ENCODE measurements at places on chromosomes 1 and 21.

DNA sequence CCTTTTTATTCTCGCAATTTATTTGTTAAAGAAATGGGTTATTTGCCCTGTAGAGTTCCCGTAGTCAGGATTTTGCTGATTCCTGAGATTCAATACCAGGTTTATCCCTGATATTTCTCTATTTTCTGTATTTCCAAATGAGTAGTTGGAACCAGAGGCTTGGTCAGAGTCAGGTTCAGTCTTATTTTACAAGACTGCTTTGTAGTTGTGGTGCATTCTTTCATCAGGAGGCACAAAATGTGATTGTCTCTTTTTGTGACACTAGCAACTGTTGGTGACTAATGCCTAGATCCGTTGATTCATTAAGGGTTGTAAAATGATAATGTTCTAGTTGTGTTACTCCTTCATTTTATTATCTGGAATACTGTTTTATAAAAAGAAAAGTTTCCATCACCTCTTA, 95.5 kb upstream of the TPTE start:
- no peak for DNase-seq

- no peak for DNase-seq
Observed at GRCh38 chr1:204241050-204241449, 27.3 kb upstream of the GOLT1A start.

DNA sequence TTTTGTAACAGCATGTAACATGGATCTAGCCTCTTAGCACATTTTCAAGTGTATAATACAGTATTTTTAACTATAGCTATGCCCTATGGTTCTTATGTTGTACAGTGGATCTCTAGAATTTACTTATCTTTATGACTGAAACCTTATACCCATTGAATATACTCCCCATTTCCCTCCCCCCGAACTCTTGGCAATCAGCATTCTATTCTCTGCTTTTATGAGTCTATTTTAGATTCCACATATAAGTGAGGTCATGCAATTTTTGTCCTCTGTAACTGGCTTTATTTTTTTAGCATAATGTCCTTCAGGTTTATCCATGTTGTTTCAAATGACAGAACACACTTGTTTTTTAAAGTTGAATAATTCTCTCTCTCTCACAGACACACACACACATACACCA, 3.1 kb upstream of the GBP6 start:
- DNase-seq = no peak

- no peak for DNase-seq
Observed at GRCh38 chr1:52393174-52393573, 11.0 kb downstream of the ORC1 start.

DNA sequence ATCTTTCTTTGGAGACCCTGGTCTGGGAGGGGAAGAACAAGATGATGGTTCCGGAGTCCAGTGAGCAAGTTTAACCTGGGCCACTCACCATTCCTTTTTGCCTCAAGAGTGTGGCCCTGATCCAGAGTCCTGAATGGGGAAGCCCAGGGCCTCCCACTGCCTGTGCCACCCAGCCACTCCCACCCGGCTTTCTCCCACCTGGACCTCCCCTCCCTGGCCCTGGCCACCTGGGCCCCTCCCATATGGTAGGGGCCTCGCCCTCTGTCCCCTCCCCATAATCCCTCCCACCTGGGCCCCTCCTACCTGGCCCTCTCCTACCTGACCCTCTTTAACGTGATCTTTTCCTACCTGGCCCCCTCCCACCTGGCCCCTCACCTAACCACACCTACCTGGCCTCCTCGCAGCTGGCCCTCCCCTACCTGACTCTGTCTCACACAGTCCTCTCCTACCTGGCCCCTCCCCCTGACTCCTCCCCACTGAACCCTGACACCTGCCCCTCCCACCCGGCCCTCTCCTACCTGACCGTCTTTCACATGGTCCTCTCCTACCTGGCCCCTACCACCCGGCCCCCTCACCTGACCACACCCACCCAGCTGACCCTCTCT, 220.7 kb upstream of the VAMP3 start:
- no peak for DNase-seq

GRCh38 chr1:6743189-6744101, 41.8 kb upstream of the CAMTA1 start:
- DNase-seq = no peak

- DNase-seq = no peak
Observed at GRCh38 chr1:32104127-32104526, 3.7 kb upstream of the KPNA6 start.

DNA sequence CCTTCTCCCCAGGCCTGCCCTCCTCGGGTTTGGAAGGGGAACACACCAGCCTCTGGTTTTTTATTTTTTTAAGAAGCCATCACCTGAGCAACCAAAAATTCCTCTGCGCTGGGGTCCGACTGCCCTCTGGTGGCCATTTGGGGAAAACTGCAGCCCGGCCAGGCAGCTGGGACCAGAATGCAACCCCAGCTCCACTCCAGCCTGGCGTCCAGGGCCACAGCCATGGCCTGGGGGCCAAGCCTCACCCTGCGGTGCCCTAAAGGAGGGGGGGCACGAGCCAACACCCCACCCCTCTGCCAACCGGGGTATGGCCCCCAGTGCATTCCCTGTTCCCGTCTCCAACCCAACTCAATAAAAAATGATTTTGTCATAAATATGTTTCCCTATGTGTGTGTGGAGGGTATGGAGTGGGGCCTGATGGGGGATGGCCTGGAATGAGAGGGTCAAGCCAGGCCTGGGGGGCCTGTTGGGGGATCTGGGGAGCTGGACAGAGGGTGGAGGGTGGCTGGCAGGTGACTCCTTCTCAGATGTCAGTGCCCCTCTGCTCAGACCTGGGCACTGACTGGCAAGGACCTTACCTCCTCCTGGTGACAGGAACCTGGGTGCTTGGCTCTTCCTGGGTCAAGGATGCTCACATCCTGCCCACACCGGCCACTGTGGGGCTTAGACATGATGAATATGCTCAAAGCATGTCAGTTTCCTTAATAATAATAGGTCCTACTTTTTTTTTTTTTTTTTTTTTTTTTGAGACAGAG, 3.2 kb downstream of the GPR3 start:
- DNase-seq = peak; percentile 60

DNA sequence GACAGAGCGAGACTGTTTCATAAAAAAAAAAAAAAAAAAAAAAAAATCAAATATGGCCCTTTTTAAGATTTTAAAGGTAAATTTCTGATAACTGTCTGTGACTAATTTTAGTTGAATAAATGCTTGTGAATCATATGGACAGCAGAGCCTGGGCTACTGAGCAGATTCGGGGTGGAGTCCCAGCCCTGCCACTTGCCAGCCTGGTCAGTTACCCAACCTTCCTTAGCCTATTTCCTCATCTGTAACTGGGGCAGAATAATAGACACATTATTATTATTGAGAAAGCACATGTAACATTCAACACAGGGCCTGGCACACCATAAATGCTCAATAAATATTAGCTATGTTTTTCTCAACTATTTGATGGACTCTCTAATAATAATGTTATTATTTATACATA, 11.2 kb upstream of the H3-3A start:
- no peak for DNase-seq

GRCh38 chr1:46520063-46520911, 30.7 kb downstream of the DMBX1 start:
- DNase-seq = no peak

- no peak for DNase-seq
Observed at GRCh38 chr1:29218223-29218622, 12.5 kb downstream of the MECR start.

- no peak for DNase-seq
Observed at GRCh38 chr1:38344716-38345115, 298.1 kb upstream of the POU3F1 start.

DNA sequence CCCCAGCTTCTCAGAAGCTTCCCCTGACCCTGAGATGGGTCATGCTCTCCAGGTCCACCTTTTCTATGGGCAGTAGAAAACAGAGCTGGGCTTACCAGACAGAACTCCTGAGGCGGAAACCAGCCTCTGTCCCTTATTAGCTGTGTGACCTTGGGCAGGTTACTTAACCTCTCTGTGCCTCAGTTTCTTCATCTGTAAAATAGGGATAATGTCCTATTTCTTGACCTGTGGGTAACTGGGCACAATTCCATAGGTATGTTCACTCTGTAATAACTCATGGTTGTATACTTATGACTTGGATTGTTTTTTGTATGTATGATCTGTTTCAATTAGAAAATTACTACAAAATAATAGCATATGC, 57.1 kb upstream of the EDN2 start:
- DNase-seq = no peak

DNA sequence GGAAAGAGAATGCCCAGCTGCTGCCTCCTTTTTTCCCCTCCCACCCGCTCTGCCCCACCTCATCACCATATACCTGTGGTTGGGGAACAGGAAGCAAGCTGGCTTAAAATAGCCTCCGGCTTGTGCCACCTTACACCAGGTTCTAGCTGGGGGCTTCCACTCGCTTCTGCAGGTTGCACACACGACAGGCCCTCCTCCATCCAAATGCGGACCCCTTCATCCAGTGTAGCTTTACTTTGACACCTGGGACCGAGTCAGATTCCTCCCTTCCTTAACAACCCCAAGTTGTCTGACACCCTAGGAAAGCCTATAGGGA, 14.6 kb downstream of the BLACAT1 start:
- no peak for DNase-seq

DNA sequence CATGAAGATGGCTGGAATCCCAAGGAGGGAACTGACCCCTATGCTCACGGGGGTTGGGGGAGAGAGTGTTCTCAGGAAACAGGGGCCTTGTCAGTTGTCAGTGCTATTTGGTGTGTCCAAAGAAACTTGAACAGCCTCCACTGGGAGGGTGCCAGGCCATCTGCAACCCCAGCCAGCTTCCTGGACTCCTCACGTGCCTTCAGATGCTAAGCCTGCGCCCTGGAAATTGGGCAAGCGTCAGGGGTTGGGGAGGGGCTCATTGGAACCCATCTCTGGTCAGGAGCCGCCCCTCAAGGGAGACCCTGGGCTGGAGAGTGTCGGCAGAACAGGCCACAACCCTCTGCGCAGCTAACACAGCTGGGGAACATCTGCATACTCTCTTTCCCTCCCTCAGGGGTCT, 13.1 kb upstream of the LHX4 start:
- no peak for DNase-seq

GRCh38 chr1:211473823-211474222, 18.1 kb downstream of the RD3 start:
- DNase-seq = no peak

GRCh38 chr1:166488327-166488726, 321.5 kb upstream of the FAM78B start:
- DNase-seq = no peak

- no peak for DNase-seq
Observed at GRCh38 chr21:17799414-17800164, 19.6 kb downstream of the C21orf91 start.

DNA sequence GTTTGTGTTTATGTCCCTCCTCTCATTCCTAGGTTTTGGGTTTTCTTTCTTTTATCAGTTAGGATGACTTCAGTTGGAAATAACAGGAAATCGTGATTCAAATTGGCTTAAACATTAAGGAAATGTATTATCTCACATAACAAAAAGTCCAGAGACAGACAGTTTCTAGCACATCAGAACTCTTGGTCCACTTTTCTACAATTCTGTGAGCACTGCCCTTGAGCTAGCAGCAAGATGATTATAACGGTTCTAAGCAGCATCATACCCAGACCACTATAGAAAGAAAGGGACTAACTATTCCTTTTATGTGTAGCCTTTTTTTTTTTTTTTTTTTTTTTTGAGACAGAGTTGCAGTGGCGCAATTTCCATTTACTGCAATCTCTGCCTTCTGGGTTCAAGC, 18.9 kb downstream of the FCGR2B start:
- DNase-seq = no peak

GRCh38 chr1:71264039-71264438, 183.2 kb upstream of the ZRANB2 start:
- no peak for DNase-seq

GRCh38 chr1:103529746-103530145, 4.2 kb downstream of the RNPC3 start:
- DNase-seq = no peak

DNA sequence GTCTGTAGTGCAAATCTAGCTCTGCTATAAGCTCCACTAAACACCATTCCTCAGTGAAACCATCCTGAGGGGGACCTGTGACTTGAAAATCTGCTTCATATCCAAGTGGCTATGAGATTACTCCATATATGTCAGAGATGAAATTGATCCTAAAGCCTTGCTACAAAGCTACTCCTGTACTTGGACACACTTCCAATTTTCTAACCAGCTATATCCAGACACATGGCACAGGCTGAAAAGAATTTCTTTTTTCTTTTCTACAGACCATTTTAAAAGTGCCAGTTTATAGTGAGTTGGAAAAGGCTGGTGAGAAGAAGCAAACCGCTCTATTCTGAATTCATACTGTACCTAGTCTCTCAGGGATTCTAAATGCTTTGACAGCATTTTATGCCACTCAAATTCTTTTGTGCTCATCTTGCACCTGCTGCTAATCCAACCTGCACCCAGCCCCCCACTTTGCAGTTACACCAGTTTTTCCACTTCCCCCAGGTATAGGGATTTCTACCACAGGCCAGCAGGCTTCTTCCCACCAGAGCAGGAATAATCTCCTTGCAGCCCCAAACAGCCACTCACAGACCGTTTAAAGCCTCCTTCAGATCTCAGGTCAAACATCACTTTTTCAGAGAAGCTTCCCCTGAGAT, 112.5 kb downstream of the RERE start:
- DNase-seq = no peak

DNA sequence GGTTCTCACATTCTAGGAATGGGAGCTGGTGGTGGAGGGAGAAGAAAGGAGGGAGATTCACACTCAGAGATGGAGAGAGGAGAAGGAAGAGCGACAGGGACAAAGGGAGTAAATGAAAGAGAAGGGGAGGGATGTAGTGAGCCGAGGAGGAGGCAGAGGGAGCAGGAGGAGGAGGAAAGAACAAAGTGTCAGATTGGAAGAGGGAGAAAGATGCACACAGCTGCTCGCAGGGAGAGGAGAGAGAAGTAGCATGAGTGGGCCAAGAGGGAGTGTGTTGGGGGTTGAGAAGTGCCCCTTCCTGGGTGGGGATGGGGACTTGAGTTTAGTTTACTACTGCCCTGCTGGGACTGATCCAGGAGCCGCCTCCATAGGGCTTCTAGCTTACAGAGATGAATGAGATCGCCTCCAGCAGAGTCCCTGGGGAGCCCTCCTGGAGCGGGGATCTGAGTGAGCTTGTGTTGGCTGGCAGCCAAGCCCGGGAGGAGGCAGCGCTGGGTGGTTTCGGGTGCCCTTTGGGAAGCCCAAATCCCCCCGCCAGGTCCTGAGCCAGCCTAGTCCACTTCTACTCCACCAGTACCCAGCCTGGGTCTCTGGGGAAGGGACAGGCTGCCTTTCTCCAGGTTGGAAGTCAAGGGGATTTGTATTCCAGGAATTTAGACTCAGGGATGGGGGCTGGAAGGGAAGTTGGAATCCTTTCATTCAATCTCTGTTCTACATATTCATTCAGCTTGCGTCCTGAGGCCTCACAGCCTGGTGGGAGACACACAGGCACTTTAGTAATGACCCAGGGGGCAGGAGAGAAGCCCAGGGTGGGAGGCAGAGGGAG, 20.9 kb downstream of the PTPRU start:
- DNase-seq = no peak

GRCh38 chr1:182889997-182890396, 50.9 kb downstream of the DHX9 start:
- DNase-seq = no peak
